ENCODE measurements at places on chromosomes 3 and 15. TPM values are rescaled to one million over a fixed set of nuclear protein-coding genes. Genes with fewer than 3 reads are reported as not detected.

The CYP1A2 gene
- total RNA-seq: not detected

The PLIN1 gene
- total RNA-seq: 1.0 TPM

The SLC24A5 gene
- total RNA-seq: not detected

DNA sequence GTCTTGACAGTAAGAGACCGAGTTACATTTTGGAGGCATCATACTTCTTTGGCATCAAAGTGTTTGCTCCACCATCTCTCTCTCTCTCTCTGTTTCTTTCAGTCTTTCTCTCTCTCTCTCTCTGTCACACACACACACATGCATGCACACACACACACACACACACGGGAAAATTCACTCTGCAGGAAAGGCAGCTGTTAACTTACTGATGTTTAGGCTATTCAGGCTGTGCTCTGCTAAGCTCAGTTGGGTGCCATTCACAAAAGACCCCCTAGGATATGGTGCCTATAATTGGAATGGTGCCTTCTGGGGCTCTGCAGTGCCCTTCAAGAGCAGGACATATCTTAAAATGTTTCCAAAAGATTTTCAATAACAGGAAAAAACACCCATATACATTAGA lies 78.2 kb downstream of the KCNH8 start:
- H3K4me3 ChIP-seq: no peak overlapping the region
- no peaks in the 10 kb centered on the region for H3K36me3 ChIP-seq
- H3K27me3 ChIP-seq: peaks cover 2% of the 10 kb centered on the region
- no peaks in the 10 kb centered on the region for H3K4me1 ChIP-seq
- no peak for DNase-seq
- no peak overlapping the region for H3K27ac ChIP-seq

GRCh38 chr3:100482176-100482575 lies 10.2 kb upstream of the TMEM45A start:
- H3K27me3 ChIP-seq: no peaks in the 10 kb centered on the region
- H3K27ac ChIP-seq: no peak overlapping the region
- no peak overlapping the region for H3K4me3 ChIP-seq
- no peak for DNase-seq
- no peaks in the 10 kb centered on the region for H3K4me1 ChIP-seq

DNA sequence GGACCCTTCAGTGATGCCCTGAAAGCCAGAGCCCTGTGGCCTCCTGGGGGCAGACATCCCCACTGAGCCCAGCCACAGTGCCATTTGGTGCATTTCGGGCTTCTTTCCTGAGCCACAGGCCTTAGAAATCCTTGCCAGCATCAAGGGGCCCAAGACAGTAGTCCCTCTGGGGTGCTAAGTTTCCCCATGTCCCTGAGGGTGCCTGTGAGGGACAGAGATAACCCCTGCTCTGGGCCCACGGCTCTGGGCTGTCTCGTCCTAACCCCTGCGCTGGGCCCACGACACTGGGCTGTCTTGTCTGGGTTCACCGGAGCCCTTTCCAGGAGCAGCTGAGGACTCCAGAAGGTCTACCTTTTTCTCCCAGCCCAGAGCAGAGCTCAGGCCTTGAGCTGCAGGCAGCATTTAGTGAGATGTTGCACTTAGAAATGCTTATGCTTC lies 45.1 kb upstream of the FGD5 start:
- DNase-seq: no peak
- no peak overlapping the region for H3K4me3 ChIP-seq
- no peaks in the 10 kb centered on the region for H3K36me3 ChIP-seq
- no peaks in the 10 kb centered on the region for H3K27me3 ChIP-seq
